Erythroblast (primary cell): ENCODE measurements at places on chromosomes 16 and 17.

DNA sequence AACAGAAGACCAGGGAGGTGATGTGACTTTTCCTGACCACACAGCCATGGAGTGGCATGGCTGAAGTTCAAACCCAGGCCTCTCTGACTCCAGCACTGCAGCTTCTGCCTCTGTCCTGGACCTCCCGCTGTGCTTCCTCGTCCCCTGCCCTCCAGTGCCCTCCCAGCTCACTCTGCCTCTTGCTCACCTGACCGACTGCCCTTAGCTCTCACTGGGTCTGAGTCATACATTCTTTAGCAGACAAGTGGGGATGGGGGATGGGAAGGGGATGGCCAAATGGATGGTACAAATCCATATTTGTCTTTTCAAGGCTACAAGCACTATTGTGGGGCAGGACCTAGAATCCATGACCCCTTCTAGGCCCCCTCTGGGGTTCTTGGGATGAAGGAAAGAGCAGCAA is 33.0 kb downstream of the PITPNM3 start:
- no peak for DNase-seq

DNA sequence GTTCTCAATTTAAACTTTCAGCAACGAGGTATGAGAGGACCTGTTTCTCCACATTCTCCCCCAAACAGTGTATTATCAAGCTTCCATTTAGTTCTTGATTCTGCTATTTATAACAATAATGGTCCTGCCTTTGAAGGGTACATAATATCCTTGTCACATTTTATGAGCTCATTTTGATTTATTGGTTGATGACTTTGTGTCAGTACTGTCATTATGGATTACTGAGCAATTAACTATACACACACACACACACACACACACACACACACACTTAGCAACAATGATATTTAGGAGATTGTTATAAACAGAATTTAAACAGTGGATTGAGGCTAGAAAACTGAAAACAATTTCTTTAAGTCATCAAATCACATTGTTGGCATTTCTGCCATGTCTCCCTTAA is 7.0 kb downstream of the TMIGD1 start:
- no peak for DNase-seq

GRCh38 chr17:41131979-41132378 is 8.0 kb upstream of the KRTAP4-12 start:
- no peak for DNase-seq

GRCh38 chr16:1408171-1408837 is 6.2 kb downstream of the UNKL start:
- peak; percentile 96 for DNase-seq

- DNase-seq = no peak
Observed at GRCh38 chr17:22310717-22311686, 618.7 kb downstream of the KCNJ18 start.

DNA sequence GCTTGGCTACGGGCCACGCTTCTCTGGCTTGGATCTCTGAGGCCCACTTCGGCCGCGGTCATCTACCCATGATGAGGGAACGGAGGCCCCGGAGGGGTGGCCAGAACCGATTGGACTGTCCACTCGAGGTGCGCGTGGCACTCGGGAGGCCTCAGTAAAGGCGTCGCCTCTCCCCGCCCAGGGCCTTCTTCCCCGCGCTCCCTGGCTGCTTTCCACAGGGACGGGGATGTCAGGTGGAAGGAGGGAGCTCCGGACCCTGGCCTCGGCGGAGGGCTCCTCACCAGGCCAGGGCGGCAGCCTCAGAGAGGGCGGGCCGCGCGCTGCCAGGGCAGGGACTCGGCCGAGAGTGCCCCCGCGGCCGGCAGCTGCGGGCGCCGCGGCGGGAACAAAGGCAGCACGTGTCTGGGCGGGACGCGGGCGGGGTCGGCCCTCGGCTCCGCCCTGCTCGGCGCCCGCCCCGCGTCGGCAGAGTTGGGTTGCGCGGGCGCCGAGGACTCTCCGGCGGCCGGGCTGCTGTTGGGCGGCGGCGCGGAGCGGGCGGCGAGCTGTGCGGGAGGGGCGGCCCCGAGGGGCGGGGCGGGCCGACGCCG is 587 bp upstream of the CDK5R1 start:
- peak; percentile 87 for DNase-seq
